ENCODE measurements at places on chromosomes 2 and 18. TPM values are rescaled to one million over a fixed set of nuclear protein-coding genes. Genes with fewer than 3 reads are reported as not detected.

The SOX11 gene
- not detected for total RNA-seq

The ADGRF3 gene
- 0.14 TPM for total RNA-seq

The SCN1A gene
- 8.9 TPM for total RNA-seq

The FLACC1 gene
- 0.83 TPM for total RNA-seq

The UGT1A5 gene
- not detected for total RNA-seq

The MARCHF4 gene
- total RNA-seq, result 1.8 TPM

DNA sequence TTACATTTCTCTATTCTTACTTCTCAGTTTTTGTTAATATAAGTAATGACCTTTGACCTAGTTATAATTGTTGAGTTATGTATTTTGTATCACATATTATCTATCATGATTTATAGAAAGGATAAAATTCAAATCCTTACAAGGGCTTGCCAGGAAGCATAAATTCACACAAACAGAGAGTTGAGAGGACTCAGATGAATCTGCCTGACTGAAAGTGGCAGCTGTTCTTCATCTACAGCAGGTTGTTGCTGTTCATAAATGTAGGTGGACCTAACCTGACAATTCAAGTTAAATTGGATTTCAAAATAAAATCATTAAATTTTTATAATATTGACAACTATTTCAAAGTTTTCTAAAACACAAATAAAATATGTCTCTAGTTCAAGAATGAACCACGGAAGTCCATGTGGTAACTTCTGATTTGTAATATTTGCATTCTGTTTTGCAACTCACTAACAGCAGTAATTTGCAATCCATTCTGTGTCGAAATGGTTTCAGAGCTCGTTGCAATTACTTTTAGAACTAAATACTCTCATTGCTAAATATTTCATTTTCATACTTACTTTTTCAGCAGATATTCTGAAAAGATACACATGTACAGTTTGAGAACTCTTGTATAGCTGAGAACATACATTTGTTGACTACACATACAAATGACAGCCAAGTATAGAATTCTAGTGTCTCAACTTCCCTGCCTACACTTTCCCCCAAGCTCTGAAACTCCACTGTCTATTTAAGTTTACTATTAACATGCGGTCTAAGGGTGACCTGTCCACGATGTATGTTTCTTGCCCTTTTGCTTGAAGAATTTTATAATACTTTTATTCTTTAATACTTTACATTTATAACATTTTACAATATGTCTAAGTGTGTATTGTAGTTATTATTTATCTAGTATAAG is 25.7 kb downstream of the SCN7A start:
- DNase-seq, result no peak

GRCh38 chr2:181553244-181553643 is 96.1 kb downstream of the ITGA4 start:
- DNase-seq, result no peak

The SERPINB3 gene
- not detected for total RNA-seq

DNA sequence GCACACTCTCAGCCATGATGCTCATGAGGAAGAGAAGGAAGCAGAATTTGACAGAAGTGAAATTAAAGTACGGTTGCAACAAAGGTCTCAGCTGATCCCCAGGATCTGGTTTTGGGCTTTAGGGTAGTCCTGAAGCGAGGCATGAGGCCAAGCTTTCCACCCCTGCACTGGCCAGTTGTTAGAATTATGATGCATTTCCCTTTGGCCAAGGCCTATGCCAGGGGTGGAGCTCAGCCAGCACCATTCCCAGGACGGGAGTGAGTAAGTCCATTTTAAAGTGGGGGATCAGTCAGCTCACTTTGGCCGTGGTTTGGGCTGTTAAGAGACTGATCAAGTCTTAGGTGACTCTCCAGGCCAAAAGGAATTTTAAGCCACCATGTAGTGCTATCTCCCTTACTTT is 314.5 kb upstream of the MMADHC start:
- no peak for DNase-seq

DNA sequence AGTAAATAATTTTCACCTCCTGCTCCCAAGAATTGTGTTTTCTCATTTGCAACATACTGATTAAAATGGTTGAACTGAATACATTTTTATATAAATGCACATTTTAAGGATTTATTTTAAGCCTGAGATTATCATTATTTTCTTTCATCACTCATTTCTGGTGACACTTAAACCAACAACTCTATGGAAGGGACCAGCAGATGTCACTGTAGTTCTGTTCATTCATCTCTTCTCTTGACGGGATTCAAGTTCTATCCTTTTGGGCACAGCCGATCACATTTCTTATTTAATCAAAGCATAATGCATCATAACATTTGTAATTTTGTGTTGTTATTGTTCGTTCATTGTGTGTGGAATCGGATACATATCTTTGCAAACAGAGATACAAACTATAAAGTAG is 417.9 kb downstream of the HRH4 start:
- DNase-seq, result peak; percentile 25

Data from adrenal gland (tissue), 19 donors.